ENCODE measurements at places on chromosomes 6 and 20. TPM values are rescaled to one million over a fixed set of nuclear protein-coding genes. Genes with fewer than 3 reads are reported as not detected.

DNA sequence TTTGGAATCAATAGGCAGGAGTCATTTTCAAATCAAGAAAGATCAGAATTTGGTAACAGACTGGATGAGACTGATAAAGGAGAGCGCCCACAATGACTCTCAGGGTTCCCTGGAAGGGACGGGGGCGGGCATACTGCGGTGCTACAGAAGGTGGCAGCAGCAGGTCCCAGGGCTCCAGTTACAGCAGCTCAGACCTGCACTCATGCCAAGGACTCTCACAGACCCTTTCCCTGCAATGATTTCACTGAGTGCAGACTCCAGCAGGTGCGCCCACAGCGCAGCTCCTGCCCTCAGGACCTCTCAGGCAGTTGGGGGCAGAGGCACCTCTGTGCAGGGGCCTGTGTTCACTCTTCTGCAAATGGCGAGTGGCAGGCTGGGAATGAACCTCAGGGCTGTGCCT is 359.8 kb downstream of the ZFAND3 start:
- DNase-seq: no peak

- no peak for DNase-seq
These were observed 5.0 kb downstream of the BRD2 start for GRCh38 chr6:32973144-32974015.

DNA sequence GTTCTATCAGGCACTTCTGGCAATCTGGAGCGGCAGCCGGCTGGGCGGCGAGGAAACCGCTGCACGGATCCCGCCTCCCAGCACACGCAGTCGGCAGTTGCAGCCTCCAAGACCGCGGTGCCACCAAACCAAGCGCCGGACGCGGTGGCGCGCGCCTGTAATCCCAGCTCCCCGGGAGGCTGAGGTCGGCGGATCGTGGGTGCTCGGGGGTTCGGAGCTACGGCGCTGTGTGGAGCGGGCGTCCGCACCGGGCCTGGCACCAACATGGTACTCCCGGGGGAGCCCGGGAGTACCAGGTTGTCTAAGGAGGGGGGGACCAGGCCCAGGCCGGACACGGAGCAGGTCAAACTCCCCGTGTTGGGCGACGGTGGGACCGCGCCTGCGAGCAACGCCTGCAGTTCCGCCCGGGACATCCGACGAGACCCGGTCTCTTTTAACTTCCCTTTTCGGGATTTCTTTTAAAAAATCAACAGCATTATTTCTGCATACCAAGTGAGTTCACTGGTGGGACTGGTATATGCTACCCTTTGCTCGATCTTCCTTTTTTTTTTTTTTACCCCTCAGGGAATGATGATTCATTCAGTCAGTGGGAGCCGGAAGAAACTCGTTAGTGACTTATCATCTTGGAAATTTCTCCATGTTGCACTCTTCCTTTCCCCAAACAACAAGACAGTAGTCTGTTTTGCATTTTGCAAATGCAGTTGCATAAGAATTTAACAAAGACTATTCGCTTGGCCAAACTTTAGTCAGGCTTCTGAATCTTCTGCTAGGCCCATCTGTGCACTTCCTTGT is 27.6 kb downstream of the ZNF311 start:
- DNase-seq: no peak

The KIAA1755 gene
- 45.4 TPM for total RNA-seq

GRCh38 chr20:8331740-8332412 is 199.8 kb downstream of the PLCB1 start:
- DNase-seq: no peak
